ENCODE measurements at places on chromosomes 3 and 15.

GRCh38 chr3:190847436-190847835 lies 15.1 kb downstream of the GMNC start:
- no peak for DNase-seq

- no peak for DNase-seq
Measured at GRCh38 chr15:73403171-73403570, 34.4 kb upstream of the HCN4 start.

- peak; percentile 83 for DNase-seq
Measured at GRCh38 chr3:172129850-172130716, 90.7 kb downstream of the FNDC3B start.

DNA sequence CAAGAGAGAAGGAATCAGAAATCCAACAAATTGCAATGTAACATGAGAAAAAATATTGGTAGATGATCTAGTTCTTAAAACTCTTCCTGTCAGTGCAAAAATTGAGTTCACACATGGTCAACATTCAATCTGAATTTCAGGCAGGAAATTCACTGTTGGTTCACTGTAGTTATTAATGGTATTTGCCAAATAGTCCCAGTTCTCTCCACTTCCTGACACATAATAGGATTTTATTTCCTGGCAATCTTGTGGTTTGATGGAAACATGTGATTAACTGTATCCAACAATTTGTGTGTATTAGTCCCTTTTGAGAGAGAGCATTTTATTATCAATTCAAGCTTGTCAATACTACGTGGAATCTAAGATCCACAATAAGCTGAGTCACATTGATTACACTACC lies 1103.1 kb downstream of the ROBO2 start:
- DNase-seq = no peak

DNA sequence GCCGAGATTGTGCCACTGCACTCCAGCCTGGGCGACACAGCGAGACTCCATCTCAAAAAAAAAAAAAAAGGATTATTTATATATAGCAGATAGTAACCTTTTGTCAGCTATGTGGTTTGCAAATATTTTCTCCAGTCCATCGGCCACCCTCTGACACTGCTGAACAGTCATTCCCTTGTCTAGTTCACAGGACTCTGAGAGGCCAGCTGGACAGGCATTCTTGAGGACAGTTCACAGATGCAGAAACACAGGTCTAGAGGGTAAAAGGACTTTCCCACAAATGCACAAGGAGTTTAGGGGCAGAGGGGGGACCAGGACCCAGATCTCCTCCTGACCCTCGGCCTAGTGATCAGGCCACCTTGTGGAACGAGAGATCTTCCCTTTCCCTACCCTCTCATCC lies 7.5 kb upstream of the TMEM40 start:
- no peak for DNase-seq

GRCh38 chr3:197062446-197062845 lies 32.8 kb upstream of the MELTF start:
- no peak for DNase-seq

DNA sequence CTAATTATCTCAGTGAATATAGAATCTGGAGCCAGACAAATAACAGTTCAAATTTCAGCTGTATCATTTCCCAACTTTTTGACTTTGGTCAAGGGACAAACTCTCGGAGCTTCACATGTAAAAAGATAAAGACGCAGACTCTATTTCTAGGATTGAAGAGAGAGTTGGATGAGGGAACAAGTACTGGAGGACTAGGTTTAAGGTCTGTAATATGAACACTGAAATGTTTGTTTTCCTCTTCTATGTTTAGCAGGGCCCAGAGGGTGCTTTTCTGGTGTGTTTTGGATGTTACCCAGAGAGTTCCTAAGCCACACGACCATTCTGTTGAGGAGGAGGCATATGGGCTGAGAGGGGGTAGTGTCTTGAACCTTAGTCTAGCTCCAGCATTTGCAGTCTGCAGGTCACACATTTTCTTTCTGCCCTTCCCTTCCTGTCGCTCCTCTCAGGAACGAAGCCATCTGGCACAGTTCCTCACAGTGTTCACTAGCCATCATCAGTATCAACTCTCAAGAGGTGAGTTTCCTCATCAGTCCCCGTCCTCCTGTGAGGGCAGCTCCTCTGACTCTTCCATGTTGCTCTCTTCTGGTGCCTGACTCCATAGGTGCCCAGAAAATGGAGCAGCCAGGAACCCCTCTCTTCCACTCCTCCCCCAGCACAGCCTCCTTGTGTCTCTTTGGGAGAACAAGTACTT lies 250.1 kb downstream of the SQOR start:
- no peak for DNase-seq

- no peak for DNase-seq
Measured at GRCh38 chr3:72152551-72153476, 367.9 kb upstream of the PROK2 start.

DNA sequence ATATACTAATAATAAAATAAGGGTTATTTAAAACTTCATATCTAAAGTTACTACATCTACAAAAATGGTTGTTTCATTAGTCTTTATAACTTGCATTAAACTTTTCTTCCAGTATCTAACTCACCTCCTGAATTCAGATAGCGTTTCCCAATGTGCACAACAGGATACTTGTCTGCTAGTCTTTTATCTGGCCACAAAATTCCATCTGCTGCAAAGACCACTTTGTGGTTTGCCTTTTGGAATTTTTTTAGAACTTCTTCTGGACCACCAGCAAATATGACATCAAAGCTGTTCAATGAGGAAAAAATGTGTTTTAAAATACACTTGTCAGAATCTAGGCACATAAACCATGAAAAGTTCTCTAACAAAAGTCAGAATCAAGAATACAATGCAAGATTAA lies 50.8 kb downstream of the PLOD2 start:
- no peak for DNase-seq

- DNase-seq = no peak
Measured at GRCh38 chr3:197026481-197026866, 3.1 kb downstream of the MELTF start.

- DNase-seq = no peak
Measured at GRCh38 chr3:90007778-90008499, 900.5 kb downstream of the EPHA3 start.
